ENCODE measurements at places on chromosomes 2 and 18. TPM values are rescaled to one million over a fixed set of nuclear protein-coding genes. Genes with fewer than 3 reads are reported as not detected.

Gene UGT1A8
- not detected for total RNA-seq

Gene BOK
- total RNA-seq: 22.8 TPM

Gene CENPA
- total RNA-seq: 1.9 TPM

Gene GULP1
- 117 TPM for total RNA-seq

Gene FOXD4L1
- total RNA-seq: 0.31 TPM

Gene TUBA4B
- total RNA-seq: not detected

Gene CPLX4
- total RNA-seq: not detected

Gene IL36RN
- not detected for total RNA-seq

Gene CCDC148
- total RNA-seq: 25.7 TPM

Gene ERICH2
- not detected for total RNA-seq

Gene DNAJC5G
- total RNA-seq: not detected

Gene COLEC11
- total RNA-seq: 0.78 TPM

Gene MORN2
- total RNA-seq: 16.7 TPM

Gene CCDC150
- total RNA-seq: 3.9 TPM

GRCh38 chr2:160426604-160427003 is 67.0 kb downstream of the RBMS1 start:
- no peak for DNase-seq

DNA sequence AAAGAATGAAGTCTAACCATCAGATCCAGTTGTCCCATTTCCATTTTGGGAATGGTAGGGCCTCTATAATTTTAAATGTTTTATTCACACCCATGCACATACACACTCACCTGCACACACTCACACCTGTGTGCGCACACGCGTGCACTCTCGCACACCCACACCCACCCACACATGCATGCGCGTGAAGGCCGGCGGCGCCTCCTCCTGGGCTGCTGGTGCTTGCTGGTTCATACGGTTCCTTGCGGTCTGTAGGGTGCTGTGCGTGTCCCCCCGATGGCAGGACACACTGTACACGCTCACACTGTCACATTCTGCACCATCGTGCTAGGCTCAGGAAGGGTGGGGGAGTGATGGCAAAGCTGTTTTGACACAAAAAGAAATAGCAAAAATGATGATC is 63.2 kb downstream of the TSHZ1 start:
- no peak for DNase-seq

DNA sequence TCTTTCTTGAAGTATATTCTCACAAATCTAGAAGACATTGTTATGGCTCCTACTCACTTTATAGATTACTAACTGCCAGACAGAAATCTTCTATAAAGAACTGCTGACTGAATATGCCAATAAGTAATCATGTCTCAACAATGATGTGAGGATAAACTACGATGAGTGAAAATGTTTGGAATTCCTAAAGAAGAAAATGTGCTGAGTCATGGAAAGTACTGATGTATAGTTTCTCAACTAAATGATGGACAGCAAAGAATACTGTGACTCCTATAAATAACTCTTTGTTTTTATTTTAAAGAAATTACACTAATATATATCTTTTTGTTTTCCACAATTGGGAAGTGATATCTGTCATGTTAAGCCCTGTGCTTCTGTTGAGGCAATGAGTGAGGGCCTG is 232.9 kb downstream of the LNPK start:
- DNase-seq: no peak

DNA sequence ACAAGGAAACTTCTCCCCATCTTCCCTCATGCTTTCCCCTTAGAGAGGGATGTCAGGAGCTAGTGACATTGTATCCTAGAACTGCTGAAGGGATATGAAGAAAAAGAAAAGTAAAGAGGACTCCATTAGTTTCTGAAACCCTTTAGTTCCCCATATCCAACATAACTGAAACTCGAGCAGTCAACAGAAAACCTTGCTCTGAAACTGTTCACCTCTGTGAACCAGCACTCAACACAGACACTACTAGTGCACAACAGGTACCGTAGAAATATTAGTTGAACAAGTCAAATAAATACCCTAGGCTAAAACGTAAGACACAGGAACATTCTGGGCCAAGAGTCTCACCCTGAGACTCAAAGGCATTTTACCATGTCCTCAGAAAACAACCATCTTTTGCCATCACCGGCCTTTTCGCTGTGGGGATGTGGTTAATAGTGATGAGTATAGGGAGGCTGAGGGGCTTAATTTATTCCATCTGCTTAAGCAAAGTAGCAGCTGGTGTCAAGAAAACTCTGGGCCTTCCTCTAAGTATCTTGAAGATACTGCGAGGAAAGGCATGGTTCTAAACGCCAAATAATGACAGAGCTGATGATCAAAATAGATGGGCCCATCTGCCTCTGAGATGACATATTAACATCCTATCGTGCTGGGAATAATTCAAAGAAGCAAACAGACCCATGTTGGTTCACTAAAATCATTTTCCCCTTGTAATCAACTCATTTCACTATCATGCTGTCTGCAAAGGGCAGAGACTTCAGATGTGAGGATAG is 156.8 kb downstream of the STK39 start:
- DNase-seq: no peak

DNA sequence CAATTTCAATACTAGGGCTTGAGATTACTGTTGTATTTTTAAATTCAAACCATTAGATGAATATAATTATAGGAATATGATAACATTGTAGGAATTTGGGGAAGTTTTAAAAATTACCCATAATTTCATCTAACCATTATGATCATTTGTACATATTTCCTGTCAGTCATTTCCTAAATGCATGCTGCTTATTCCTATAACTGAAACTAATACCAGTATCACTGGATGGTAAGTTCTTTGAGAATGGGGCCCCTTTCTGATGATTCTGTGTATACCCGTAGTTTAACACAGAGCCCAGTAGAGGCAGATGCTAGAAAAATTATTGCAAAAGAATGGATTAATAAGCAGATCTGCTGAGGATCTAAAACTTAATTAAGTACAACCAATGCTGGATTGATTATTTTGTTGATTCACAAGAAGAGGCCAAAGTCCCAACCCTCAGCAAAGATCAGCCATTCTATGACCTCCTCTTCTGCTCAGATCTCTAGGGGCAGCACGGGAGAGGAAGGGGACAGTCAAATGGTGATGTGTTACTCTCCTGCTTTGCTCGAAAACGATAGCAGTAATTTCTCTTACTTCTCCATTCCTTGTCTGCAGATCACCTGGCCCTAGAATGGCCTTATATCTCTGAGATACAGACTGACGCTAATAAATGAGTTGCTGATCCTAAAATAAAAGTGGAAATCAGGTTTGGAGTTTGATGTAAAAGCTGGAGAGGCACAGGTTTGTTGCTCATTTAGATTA is 69.5 kb upstream of the PELI1 start:
- no peak for DNase-seq

GRCh38 chr2:140891614-140892212 is 1239.1 kb downstream of the LRP1B start:
- DNase-seq: no peak

- no peak for DNase-seq
Measured at GRCh38 chr2:236935083-236935482, 150.6 kb upstream of the COPS8 start.

GRCh38 chr2:240635998-240636547 is 10.8 kb downstream of the GPR35 start:
- no peak for DNase-seq

- no peak for DNase-seq
Measured at GRCh38 chr2:207513551-207514257, 16.1 kb upstream of the CREB1 start.

- peak; percentile 23 for DNase-seq
Measured at GRCh38 chr2:207115715-207116364, 49.9 kb downstream of the KLF7 start.

DNA sequence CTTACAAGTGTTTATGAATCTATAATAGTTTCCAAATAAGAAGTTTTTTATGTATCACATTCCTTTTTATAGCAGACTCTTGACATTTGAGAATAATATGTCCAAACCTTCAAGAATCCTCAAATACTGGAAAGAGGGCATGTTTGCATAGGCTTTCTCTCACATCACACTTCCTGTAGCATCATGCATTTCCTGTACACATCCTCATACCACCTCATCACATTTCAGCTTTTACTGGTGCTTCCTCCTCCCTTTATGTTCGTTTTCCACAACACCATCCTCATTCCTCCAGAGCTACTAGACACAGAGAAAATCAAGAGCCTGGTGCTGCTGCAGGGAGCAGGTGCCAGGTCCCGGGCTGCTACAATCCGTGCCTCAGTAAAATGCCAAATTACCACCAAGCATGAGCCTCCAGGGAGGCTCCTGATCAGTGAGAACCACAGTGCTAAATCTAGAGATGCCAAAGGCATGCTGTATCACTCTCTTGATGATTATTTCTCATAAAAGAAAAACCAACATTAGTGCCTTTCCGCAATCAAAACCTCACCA is 137.7 kb upstream of the CYP1B1 start:
- DNase-seq: no peak

DNA sequence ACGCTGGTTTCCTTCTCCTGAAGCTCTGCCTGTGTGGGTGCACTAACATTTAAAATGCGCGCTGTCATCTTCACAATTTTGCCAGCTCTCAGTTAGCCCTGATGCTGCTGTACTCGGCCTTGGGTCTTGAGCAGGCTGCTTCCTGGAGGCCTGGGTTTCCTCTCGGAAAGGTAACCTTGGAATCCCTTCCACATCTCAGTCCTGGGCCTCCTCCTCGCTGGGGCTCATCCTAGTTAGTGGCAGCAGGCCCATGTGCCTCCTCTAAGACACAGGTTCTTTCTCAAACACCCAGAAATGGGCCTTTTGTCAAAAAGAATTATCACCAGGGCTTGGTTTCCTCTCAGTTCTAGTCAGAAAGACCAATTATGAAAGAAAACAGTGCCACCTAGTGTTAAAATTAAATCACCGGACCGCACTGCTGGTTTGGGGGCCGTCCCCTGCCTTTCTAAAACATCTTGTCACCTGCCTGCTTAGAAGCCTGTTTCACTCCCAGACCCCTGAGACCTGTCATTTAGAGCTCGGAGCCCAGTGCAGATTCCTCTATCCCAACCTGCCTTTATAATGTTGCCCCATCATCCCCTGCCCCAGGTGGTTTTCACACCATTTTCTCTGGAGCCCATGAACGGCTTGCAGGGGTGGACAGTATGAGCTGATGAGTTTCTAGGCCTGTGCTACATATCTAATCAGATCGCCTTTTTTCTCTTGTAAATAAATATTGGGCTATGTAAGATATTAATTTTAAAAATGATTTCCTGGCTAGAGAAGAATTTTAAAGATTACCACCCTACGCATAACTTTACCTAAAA is 42.4 kb downstream of the HK2 start:
- peak; percentile 17 for DNase-seq

- no peak for DNase-seq
Measured at GRCh38 chr2:96449174-96449573, 56.0 kb downstream of the NEURL3 start.

DNA sequence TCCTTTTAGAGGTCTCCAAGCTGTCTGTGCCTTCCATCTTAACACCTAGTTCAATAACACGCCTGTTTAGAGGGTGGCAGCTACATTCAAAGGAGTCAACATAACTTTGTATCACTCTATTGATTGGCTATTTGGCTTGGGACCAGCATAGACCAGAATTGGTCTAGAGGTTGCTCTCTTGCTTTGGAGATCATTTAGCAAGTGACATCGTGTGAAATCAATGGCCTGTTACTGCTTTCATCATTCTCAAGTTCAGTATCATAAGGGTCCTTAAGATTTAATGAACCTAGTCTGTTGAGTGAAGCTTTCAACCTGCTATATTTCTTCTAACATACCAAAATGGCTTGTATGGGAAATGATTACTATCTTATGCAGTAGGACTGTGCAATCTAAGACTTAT is 768.2 kb downstream of the NRXN1 start:
- DNase-seq: no peak

- DNase-seq: no peak
Measured at GRCh38 chr2:23673830-23674679, 252.9 kb downstream of the ATAD2B start.

GRCh38 chr2:127404466-127405254 is 13.6 kb upstream of the PROC start:
- no peak for DNase-seq

DNA sequence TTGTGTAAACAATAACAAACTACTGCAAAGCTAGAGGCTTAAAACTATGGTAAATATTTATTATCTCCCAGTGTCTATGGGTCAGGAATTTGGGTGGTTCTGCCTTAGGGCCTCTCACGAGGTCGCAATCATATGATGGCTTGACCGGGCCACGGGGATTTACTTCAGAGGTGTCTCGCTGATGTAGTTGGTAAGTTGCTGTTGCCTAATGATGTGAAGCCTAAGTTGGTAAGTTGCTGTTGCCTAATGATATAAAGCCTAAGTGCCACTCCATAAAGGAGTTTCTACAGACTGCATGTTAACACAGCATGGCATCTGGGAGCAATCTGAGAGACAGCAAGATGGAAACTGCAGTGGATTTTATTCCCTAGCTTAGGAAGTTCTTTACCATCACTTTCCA is 35.8 kb downstream of the FMNL2 start:
- no peak for DNase-seq

- no peak for DNase-seq
Measured at GRCh38 chr2:7377916-7378569, 460.8 kb downstream of the RNF144A start.

GRCh38 chr2:15115776-15116175 is 445.4 kb downstream of the NBAS start:
- DNase-seq: no peak

GRCh38 chr2:96305979-96306308 is 598 bp upstream of the SNRNP200 start:
- DNase-seq: no peak

- peak; percentile 25 for DNase-seq
Measured at GRCh38 chr2:22355816-22356433, 1029.1 kb upstream of the KLHL29 start.

- no peak for DNase-seq
Measured at GRCh38 chr2:10550206-10551001, 102.3 kb upstream of the ODC1 start.

GRCh38 chr2:10559634-10560224 is 111.6 kb upstream of the ODC1 start:
- no peak for DNase-seq

Measured in occipital lobe (tissue), 3 donors.